ENCODE measurements at places on chromosomes 5 and 9.

DNA sequence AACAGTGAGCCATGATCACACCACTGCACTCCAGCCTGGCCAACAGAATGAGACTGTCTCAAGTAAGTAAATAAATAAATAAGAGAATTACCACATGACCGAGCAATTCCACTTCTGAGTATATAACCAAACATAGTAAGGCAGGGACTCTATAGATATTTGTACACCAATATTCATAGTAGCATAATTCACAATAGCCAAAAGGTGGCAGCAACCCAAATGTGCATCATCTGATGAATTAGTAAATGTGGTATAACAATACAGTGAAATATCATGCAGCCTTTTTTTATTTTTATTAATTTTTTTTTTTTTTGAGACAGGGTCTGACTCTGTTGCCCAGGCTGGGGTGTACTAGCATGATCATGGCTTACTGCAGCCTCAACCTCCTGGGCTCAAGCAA, 33.1 kb downstream of the ALDH7A1 start:
- no peak for DNase-seq

DNA sequence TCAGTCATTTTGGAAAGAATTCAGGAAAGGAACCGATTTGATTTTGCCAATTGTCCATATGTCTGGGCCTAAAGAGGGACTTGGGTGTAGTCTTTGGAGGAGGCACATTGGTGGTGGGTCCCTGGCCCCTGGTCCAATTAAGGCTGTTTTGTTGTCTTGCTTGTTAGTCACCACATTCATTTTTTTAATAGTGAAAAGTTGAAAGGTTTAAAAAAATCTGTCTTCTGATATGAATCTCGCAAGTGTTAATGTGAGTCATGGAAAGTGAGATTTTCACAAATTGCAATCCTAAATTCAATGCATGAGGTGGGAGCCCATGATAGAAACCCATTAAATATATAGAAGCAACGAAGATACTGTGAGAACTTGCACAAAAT, 165.9 kb upstream of the OTULINL start:
- DNase-seq, result no peak

GRCh38 chr9:37038302-37038942, 4.4 kb upstream of the PAX5 start:
- no peak for DNase-seq

GRCh38 chr5:92653730-92654461, 927.1 kb downstream of the NR2F1-AS1 start:
- DNase-seq, result no peak

- DNase-seq, result no peak
Measured at GRCh38 chr9:13755551-13755950, 476.1 kb upstream of the MPDZ start.

DNA sequence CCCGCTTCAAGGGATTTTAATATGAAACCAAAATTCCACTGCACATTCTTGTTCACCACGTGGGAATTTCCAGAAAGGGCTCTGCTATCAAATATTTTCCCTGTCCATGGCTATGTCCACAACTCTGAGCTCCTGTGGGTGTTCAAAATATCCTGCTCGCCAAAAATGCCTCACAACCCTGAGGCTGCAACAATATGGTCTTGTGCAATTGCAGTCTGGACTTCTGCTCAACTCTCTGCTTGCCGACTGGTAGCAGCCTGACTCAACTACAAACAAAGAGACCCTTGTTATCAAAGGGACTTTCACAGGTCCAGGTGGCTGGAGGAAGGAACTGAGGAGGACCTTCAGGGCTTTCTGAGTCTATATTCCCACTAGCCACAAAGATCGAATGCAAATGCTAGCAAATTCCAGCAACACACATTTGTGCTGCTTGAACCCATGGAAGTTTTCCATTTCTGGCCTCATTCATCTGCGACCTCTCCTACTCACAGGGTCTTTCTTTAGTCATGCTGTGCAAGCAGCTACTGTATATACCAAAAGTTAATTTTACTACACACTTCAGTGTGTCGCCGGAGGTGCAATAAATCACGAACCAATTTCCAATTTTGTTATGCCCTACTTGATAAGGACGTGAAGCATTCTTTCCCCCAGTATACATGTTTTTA, 169.2 kb upstream of the SLC30A5 start:
- no peak for DNase-seq

DNA sequence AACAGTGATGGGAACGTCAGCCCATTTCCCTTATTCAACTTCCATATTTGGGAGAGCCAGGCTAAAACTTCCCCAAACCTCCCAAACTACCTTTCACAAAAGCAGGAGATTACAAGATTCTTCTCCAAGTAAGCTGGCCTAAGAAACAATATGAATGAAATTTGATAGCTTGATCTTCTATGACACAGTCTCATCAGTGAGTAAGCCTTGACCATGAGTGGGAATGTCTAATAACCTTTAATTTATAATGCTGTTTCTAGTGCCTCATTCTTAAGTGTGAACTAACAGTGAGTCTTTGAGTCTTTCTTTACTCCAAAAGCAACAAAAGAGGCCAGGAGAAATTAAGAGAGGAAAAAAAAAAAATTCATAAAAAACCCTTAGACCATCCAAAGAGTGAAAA, 1379.9 kb downstream of the EFNA5 start:
- no peak for DNase-seq

- no peak for DNase-seq
Measured at GRCh38 chr5:33324667-33325307, 116.0 kb upstream of the TARS1 start.

Data from activated CD4-positive, alpha-beta T cell treated with anti-CD3 and anti-CD28 coated beads for 24 hours (primary cell).